CD4-positive, alpha-beta T cell treated with Interleukin-1 beta for 1 hour (primary cell): ENCODE measurements at places on chromosomes 4 and X.
A peak's percentile ranks its signal among the peaks of the same experiment; 100 is the strongest.

GRCh38 chr4:147530134-147530533 lies 49.2 kb downstream of the EDNRA start:
- DNase-seq: no peak

- no peak for DNase-seq
Observed at GRCh38 chr4:150973626-150974251, 41.3 kb downstream of the LRBA start.

GRCh38 chr4:10584042-10584441 lies 100.5 kb downstream of the CLNK start:
- DNase-seq: no peak

GRCh38 chr4:11606078-11606477 lies 177.4 kb upstream of the HS3ST1 start:
- DNase-seq: no peak

DNA sequence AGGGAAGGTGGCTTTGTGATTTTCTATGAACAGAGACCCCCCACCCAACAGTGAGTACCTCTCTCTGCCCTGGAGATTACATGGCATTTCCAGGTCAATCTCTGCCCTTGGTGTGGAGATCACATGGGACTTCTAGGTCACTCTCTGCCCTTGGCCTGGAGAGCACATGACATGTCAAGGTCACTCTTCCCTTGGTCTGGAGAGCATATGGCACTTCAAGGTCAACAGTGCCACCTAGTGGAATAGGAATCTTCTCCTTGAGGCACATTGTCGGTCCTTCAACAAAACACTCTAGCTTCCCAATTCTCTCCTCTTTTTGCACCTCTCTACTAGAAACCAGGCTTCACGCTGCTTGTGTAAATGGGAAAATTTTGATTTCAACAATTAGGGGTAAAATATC lies 66.2 kb upstream of the TACR3 start:
- DNase-seq: no peak

GRCh38 chr4:68597482-68597881 lies 21.4 kb upstream of the UGT2B17 start:
- DNase-seq: no peak

GRCh38 chr4:45550766-45551366 lies 573.0 kb downstream of the GABRG1 start:
- no peak for DNase-seq

DNA sequence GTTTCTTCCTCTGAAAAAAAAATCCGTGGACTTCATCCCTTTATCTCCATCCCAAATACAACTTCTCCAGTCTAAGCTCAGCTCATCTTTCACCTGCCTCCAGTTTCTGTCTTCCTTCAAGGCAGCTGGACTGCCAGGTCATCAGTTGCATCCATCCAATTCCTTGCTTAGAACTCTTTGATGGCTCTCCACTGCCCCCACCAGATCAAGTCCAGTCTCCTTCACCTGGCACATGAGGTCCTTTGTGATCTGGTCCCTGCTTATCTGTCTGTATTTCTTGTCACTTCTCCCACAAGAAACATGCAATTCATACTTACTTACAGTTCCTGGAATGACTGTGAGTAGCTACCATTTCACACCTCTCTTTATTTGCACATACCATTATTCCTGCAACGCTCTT lies 33.8 kb downstream of the OTUD6A start:
- no peak for DNase-seq

- no peak for DNase-seq
Observed at GRCh38 chr4:1880332-1880731, 9.1 kb downstream of the NSD2 start.

DNA sequence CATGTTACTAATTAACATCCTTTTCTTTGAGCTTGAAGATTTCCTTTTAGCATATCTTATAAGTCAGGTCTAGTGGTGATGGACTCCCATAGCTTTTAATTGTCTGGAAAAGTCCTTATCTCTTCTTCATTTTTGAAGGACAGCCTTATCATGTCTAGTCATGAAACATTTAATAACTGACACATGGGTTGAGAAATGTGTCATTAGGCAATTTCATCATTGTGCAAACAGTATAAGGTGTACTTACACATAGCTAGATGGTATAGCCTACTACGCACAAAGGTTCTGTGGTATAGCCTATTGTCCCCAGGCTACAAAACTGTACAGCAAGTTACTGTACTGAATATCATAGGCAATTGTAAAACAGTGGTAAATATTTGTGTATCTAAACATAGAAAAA lies 34.5 kb upstream of the ALG13 start:
- no peak for DNase-seq

- peak; percentile 27 for DNase-seq
Observed at GRCh38 chrX:58025979-58026378, 115.7 kb upstream of the ZXDA start.

DNA sequence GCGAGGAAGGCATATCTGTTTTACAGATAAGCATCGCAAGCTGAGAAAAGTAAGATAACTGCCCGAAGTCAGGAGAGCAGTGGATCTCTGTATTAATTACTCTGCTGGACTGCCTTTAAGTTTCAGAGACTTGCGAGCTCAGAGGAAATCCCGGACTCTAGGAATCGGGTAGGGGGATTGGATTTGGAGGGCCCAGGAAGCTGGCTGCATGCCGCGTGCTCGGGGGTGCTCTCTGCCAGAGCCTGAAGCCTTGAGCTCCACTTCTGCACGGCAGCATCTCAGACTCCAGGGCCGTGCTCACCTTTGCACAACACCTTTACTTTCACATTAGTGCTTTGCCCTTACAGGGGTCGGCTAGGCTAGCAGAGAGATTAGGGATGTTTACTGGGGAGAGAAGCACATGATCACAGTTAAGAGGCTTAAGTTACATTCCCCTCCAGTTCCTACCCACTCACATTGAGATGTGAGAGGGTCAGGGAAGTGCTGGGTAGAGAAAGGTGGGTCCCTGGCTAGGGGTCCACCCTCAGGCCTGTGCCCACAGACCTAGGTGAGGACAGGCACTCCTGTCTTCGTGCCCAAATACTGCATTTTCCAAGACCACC lies 57.0 kb downstream of the TRIML1 start:
- no peak for DNase-seq

GRCh38 chr4:105633241-105633640 lies 75.2 kb downstream of the INTS12 start:
- DNase-seq: no peak

DNA sequence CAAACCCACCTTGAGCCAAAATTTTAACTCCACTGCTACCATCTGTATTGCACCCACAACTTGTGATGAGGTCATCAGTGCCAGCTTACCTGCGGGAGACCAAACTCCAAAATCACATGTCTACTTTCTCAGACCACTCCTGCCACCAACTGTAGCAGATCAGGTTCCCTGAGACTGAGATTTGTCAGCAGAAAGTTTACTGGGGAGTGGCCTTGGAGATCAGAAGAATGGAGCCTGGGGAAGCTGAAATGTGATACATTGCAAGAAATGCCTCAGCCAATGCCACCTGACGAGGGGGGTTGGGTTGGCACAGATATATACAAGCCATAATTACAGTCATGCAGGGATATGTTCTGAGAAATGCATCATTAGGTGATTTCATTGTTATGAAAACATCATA lies 19.1 kb downstream of the HAUS3 start:
- no peak for DNase-seq
